Endothelial cell of coronary artery (primary cell): ENCODE measurements at places on chromosomes 12 and 14. TPM values are rescaled to one million over a fixed set of nuclear protein-coding genes. Genes with fewer than 3 reads are reported as not detected.

Gene KCNK10
- total RNA-seq, result not detected in 2 replicates

Gene KRT73
- not detected in 2 replicates for total RNA-seq

Gene PDE3A
- total RNA-seq, result 10.3 and 14.8 TPM in 2 replicates

Gene FITM1
- 0.19 and 0.27 TPM in 2 replicates for total RNA-seq

Gene PTPRB
- total RNA-seq, result 105 and 187 TPM in 2 replicates

Gene TBX3
- total RNA-seq, result 0.63 and 3.2 TPM in 2 replicates

Gene FLVCR2
- 1.4 and 3.8 TPM in 2 replicates for total RNA-seq

Gene NELL2
- total RNA-seq, result 0.18 TPM in 1 of 2 replicates, not detected in the other

Gene IFI27
- 168 and 327 TPM in 2 replicates for total RNA-seq

Gene OR6C2
- not detected in 2 replicates for total RNA-seq

Gene EDDM3A
- not detected in 2 replicates for total RNA-seq

Gene TTC5
- 31.5 and 33.3 TPM in 2 replicates for total RNA-seq

Gene INSM2
- total RNA-seq, result not detected in 2 replicates

Gene TEX52
- not detected in 2 replicates for total RNA-seq

Gene C12orf50
- 0.09 TPM in 1 of 2 replicates, not detected in the other for total RNA-seq

Gene ALX1
- total RNA-seq, result 0.09 and 0.81 TPM in 2 replicates

Gene REP15
- 1.5 and 1.7 TPM in 2 replicates for total RNA-seq

Gene FAM186B
- total RNA-seq, result 0.09 TPM in 2 replicates

Gene SIX4
- total RNA-seq, result 2.2 and 2.4 TPM in 2 replicates

Gene KRT77
- not detected in 2 replicates for total RNA-seq

Gene VASH1
- total RNA-seq, result 65.8 and 101 TPM in 2 replicates

Gene MYF5
- total RNA-seq, result not detected in 2 replicates

Gene A2M
- 15.2 and 31.1 TPM in 2 replicates for total RNA-seq

Gene KRT72
- not detected in 2 replicates for total RNA-seq

Gene RD3L
- total RNA-seq, result not detected in 2 replicates

Gene TMEM120B
- 5.9 and 9.0 TPM in 2 replicates for total RNA-seq

Gene CFAP73
- not detected in 2 replicates for total RNA-seq

Gene PYM1
- total RNA-seq, result 28.1 and 31.4 TPM in 2 replicates

Gene RERGL
- total RNA-seq, result not detected in 2 replicates

Gene TRIM9
- under 0.01 TPM in 1 of 2 replicates, not detected in the other for total RNA-seq

Gene SLC25A21
- 0.09 and 1.5 TPM in 2 replicates for total RNA-seq

Gene ADCY4
- total RNA-seq, result 37.2 and 43.1 TPM in 2 replicates

Gene TAS2R20
- total RNA-seq, result 1.9 and 4.1 TPM in 2 replicates

Gene MYO1H
- not detected in 2 replicates for total RNA-seq

Gene FBXO21
- 111 and 126 TPM in 2 replicates for total RNA-seq

Gene TMEM119
- under 0.01 and 0.27 TPM in 2 replicates for total RNA-seq

Gene DHH
- total RNA-seq, result 7.5 and 7.8 TPM in 2 replicates
